ENCODE measurements at places on chromosomes 11 and 22. TPM values are rescaled to one million over a fixed set of nuclear protein-coding genes. Genes with fewer than 3 reads are reported as not detected.
A peak's percentile ranks its signal among the peaks of the same experiment; 100 is the strongest.

MS4A1 gene
- total RNA-seq: 1.2 TPM

DNAJB7 gene
- total RNA-seq: not detected

HORMAD2 gene
- not detected for total RNA-seq

CCDC81 gene
- total RNA-seq: 3.1 TPM

HOATZ gene
- not detected for total RNA-seq

P2RX6 gene
- 0.26 TPM for total RNA-seq

- DNase-seq: peak; percentile 26
Observed at GRCh38 chr11:73983741-73984538, 1.3 kb upstream of the UCP2 start.

DNA sequence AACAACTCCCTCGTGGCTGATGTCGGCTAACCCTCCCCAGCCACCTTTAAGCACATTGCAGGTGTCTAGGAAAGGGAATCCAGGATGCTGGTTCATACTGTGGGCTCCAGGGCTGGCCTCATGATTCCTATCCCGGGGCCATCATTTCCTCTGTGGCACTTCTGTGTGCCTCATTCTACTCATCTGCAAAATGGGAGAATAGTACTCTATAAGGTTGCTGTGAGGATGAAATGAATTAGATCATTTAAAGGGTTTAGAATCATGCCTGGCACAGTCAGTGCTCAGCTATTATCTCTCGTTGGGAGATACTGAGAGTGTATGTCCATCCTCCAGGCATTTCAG lies 4.3 kb upstream of the FADS3 start:
- DNase-seq: no peak

DNA sequence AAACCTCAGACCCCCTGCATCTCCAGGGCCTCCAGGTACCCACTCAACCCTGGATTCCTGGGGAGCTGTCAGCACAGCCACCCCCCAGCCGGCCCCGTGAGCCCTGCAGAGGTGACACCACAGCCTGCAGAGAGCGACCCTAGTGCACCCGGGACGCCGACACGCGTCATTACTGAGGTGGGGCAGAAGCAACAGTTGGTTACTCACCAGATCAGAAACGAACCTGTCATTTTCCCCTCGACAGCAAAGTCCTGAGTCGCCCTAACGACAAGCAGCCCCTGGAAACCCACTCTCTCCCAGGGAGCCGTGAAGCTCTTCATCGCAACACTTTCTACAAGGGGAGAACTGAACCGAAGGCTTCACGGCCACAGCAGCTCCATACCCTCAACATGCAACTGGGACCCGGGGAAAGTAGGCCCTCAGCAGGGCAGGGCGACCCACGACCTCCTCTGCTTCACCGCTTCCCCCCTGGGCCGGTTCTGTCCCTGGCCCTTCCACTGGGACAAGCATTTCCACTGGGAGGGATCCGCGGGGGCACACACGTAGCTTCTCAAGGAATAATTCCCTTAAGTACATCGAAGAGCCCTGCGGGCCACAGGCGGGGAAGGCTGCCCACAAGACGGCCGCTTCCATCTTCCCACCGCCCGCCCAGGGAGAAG lies 1.6 kb downstream of the BRD1 start:
- no peak for DNase-seq

DNA sequence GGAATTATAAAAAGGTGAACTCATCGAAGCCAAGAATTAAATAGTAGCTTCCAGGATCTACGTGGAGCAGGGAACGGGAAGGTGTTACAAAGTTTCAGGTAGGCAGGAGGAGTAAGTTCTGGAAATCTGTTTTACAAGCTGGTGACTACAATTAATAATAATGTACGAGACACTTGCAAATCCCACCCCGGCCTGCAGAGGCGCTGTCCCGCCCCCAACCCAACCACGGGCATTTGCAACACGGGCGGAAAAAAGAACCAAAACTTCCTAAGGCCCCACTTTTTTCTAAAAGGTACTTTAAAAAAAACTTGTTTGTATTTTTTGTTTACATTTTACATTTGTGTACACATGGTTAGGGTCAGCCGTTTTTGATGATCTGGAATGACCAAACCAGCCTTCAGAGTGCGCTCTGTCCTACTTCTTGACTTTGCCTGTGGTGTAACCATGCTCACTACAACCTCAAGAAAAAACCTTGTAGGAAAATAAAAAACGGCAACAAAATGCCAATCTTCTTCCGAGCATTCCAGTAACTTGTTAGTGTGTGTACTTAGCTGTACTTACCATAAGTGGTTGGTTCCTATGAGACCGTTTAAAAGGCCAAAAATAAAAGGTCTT lies 449.6 kb upstream of the B3GAT1 start:
- no peak for DNase-seq

GRCh38 chr22:25888399-25889054 lies 146.5 kb downstream of the MYO18B start:
- DNase-seq: no peak

- no peak for DNase-seq
Observed at GRCh38 chr11:46235777-46236688, 41.4 kb upstream of the CREB3L1 start.

GRCh38 chr11:117735350-117735977 lies 61.6 kb downstream of the DSCAML1 start:
- no peak for DNase-seq

- DNase-seq: no peak
Observed at GRCh38 chr11:19940831-19941230, 219.4 kb downstream of the DBX1 start.

DNA sequence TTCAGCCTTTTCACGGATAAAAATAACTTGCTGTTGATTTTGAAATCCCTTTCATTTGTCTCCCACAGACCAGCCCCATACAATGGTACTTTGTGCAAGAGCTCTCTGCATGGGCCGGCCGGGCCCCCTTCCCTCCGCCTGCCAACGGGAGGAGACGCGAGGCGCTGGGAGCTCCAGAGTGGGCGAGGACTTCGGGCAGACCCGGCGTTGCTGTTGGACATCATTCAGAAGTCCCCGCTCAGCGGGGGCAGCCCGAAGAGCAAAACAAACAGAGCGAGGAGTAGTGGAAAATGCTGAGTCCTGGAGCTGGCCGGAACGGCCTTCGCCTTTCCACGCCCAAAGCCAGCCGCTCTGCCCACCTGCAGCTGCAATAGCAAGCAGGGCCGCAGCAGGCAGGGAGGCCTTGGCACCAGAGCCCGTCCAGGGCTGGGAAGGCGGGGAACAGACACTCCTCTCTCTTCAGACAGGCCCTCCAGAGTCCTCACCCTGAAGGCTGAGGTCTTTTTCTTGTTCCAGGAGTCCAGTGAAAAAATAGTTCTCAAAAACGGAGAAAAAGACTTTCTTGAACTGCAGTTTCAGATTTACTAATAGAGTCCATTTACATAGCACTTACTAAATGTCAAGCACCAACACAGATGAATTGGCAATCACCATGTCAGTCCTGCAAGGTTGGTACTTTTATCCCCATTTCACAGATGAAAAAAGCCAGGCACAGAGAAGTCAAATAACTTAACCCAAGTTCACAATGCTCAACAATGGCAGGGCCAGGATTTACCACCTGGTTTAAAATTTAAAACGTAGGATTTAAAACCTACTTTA lies 135.5 kb downstream of the ETS1 start:
- peak; percentile 89 for DNase-seq

- DNase-seq: no peak
Observed at GRCh38 chr11:101862391-101863233, 52.2 kb upstream of the CEP126 start.

- DNase-seq: no peak
Observed at GRCh38 chr11:33449798-33450197, 192.6 kb downstream of the HIPK3 start.

DNA sequence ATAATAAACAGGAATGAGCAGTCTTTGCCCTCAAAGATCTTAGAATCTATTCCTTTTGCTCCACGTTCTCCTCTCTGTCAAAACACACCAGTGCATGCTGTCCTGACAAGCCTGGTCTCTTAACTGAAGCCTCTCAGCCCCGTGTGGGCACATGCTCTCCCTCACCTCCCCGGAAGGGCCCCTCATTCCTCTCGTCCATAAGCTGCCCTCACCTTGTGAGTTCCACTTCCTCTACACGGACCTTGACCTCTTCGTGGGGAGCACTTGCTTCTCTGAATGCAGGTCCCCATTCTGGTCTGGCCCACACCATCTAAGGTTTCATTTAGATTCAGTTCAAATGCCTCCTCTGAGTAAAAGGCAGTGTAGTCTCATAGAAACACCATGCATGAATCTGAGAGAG lies 412.3 kb upstream of the SYN3 start:
- no peak for DNase-seq

DNA sequence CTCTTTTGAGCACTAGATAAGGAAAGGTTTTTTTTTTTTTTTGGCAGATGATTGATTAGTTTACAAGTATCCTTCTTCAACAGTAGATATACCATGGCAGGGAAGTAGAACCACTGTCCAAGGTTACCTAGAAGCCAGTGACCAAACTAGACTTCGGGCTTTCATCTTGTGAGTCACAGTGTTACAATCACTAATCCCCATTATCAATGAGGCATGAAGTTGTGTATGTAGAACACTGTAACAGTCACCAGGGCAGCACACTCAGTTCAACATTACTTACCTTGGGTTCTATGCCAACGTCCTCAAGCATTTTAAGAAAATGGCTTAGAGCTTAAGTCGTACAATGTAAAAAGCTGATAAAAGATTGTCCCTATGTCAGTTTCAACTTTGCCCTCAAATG lies 430.9 kb downstream of the ETS1 start:
- DNase-seq: no peak

DNA sequence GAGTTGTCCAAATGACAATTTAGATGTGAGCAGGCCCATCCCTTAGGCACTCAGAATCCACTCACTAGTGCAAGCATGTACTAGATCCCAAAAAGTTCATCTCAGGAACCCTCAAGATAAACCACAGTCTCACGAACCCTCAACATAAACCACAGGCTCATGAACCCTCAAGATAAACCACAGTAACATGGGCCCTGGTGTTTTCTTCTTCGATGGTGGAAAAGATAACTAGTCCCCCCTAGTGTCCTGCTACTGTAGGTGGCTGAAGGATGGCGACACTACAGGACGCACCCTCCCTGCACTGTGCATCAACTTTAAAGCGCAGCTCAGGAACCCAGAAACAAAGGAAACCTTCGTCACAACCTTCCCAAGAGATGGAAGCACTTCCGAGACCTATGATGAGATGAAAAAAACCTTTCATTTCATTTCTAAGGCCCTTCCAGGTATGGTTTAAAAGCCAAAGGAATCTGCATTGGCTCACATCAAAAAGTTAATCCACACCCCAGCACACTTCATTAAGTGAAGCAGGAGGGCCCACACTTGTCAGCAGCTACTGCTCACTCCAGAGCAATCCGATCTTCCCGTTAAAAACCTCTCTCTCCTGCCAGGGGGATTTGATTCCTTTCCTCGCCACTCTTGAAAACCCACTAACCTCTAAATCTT lies 2.4 kb downstream of the LARGE1 start:
- DNase-seq: no peak

DNA sequence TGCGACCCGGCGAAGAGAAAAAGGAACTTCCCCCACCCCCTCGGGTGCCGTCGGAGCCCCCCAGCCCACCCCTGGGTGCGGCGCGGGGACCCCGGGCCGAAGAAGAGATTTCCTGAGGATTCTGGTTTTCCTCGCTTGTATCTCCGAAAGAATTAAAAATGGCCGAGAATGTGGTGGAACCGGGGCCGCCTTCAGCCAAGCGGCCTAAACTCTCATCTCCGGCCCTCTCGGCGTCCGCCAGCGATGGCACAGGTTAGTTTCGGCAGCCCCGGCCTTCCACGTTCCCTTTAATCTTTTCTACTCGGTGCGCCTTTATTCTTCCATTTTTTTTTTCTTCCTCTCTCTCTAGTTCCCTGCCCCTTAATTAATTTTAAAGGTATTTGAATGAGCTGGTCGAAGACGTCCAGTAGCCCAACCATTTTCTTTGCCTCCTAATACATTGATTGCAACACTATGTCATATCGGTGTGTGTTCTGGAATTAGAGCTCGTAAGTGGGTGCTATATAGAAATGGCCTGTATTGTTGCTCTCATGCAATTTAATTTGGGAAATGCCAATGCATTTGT lies 537 bp downstream of the EP300 start:
- peak; percentile 80 for DNase-seq

- DNase-seq: no peak
Observed at GRCh38 chr11:116927163-116927974, 89.9 kb upstream of the APOA1 start.

DNA sequence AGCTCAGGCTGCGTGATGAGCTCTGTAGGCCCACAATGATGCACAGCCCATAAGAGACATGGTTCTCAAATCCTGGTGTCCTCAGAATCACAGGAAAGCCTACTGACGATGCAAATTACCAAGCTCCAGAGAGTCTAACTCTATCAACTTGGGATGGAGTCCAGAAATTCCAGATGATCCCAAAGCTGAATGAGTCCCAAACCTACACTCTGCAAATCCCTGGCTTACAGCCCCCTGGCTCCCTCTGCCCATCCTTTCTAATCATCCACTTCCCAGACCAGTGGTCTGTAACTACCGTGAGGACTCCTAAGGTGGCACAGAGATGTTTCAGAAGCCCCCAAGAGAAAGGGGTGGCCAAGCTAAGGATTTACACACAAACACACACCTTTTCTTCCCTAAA lies 13.5 kb downstream of the ARFGAP2 start:
- no peak for DNase-seq

Measured in aorta (tissue), 5 donors.